Activated T-helper 1 cell treated with anti-CD3 and anti-CD28 coated beads, Interleukin-2, amount 50 U/mL, for 16 hours (primary cell): ENCODE measurements at places on chromosomes 3 and 15.

DNA sequence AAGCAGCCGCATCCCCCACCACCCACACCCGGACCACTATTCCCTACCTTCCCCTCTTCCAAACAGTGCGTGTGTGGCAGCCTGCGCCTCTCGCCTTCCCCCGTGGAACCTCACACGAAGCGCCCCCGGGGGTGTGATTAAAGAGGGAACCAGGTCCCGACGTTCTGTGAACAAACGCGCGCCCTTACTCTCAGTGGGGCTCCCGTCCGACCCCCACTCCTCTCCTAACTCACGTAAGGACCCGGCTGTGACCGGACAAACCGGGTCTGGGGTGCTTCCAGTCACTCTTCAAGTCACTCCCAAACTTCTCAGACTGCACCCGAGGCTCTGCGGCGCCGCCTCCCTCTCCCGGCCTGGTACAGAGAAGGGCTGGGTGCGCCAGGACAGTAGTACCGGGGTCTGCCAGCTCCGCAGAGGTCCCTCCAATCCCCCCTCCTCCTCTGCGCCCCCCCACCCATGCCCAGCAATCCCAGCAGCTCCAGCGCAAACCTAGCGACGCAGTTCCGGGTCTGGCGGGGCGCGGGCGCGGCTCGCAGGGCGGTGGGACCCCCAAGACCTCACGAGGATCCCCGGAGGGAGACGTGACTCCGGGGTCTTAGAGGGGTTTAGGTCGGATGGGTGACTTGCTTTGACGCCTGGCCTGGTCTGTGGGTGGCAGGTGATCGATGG lies 574 bp downstream of the DUOXA1 start:
- DNase-seq: no peak

DNA sequence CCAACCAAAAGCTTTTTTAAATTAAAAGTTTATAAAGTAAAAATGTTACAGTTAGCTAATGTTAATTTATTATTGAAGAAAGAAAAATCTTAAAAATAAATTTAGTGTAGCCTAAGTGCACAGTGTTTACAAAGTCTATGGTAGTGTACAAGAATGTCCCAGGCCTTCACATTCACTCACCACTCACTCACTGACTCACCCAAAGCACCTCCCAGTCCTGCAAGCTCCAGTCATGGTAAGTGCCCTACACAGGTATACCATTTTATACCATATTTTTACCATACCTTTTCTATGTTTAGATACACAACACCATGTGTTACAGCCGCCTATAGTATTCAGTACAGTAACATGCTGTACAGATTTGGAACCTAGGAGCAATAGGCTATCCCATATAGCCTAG lies 29.1 kb downstream of the SSR3 start:
- DNase-seq: no peak

DNA sequence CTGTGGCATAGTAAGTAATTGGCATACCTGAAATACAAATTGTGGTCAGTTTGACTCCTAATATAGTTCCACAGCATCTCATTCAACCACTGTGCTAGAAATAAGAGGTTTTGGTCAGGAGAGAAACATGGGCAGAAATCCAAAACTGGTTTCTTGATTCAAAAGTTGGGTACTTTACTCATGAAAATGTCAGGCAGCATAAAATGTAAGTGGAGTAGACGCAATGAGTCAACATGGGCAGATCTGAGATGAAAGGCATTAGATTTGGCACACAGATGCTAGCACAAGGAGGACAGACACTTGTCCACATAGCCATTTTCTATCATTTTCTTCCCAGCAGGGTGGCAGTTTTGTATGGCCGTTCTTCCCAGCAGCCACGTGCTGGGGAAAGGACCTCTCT lies 255.8 kb upstream of the CDIN1 start:
- DNase-seq: no peak

GRCh38 chr3:190325923-190326322 lies 3.7 kb upstream of the CLDN1 start:
- DNase-seq: no peak

GRCh38 chr15:70459312-70459711 lies 304.0 kb downstream of the UACA start:
- no peak for DNase-seq

DNA sequence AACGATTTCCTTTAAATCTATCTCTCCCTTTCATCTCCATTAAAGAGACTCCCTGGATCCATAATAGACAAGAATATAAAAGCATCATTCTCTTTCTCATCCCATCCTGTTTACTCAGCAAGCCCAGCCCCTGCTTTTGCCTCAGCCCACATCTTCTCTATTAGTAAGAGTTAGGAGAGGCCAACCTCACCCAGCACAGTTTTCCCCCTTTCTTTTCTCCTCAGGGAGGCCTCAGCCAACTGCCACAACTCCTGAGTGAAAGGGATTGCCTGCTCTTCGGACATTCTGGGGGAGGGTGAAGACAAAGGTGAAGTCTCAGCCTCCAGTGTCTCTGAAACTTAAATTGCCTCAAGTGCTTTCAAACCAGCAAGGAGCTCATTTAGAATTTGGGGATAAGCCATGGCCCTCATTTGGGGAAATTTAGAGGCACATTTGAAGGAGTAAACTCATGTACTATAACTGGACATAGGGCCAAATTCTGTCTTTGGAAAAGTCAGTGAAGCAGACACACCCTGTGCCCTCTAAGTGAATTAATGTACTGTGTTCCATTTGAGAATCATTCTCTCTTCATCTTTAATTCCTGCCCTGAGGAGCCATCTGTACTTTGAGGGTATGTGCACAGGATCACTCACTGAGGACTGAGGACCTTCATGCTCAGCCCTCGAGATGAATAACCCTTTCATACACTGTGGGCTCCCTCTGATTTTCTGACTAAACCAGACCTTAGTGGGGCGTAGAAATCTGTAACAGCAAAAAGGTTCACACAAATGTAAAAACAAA lies 82.5 kb downstream of the SOX2 start:
- no peak for DNase-seq

DNA sequence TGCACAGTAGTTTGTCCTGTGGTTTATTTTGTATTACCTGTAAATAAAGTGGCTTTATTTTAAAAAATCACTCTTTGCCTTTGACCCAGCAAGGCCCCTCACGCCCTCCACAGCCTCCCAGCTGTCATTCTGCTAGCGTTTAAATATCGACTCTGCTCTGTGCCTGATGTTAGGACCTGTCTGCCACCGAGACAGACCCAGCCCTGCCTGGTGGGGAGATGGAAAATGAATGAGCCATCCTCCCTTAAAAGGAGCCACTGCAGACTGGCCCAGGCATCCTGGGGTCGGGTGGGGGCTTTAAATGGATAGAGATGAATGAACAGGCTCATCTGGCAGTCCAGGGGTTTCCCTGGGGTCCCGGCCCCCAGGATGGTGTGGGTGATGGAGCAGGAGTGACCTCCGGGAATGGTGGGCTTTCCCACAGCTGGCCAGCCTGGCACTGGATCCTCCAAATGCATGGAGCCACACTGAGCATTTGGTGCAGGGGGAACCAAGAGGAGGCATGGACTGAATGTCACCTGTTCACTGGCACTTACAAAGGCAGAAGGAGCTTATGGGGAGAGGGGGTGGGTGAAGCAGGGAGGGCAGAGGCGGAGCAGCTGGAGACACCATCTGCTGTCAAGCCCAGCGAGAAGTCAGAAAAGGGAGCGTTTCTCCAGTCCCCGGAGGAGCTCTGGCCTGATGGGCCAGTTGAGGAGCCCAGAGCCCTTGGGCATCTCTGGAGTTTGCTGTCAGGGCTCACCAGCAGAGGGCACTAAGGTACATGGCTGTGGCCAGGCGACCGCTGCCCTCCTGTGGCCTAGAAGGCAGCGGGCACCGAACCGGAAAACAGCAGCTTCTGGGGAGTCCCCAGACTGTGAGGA lies 11.9 kb downstream of the GRM2 start:
- no peak for DNase-seq

- DNase-seq: no peak
Observed at GRCh38 chr3:121473001-121473400, 72.8 kb downstream of the POLQ start.

DNA sequence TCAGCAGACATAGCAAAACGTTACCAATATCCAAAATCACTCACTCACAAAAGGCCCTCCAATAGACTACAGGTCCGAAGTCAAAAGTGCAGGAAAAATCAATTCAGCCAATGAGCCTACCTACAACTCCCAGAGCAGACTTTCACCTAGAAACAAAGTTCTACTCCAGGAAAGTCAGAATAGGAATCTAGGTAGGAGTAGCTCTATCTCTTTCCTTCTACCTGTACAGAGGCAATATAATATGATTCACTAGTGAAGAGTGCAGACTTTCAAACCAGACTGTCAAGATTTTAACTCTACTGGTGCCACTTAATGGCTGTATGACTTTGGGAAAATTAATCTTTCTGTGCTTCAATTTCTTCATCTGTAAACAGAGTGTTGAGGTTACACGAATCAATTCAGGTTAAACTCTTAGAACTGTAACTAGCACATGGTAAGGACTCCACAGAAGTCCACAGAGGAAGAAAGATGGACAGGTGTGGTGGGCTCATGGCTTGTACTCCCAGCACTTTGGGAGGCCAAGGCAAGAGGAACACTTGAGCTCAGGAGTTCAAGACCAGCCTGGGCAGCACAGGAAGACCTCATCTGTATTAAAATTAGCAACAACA lies 9.4 kb downstream of the DCUN1D1 start:
- no peak for DNase-seq

- no peak for DNase-seq
Observed at GRCh38 chr3:31892916-31893573, 88.0 kb downstream of the OSBPL10 start.

GRCh38 chr3:126084768-126085180 lies 850 bp upstream of the SLC41A3 start:
- no peak for DNase-seq

- DNase-seq: no peak
Observed at GRCh38 chr3:30141178-30141581, 465.2 kb upstream of the TGFBR2 start.

GRCh38 chr3:131427226-131427625 lies 45.7 kb downstream of the NUDT16 start:
- DNase-seq: no peak

- no peak for DNase-seq
Observed at GRCh38 chr3:15223685-15224572, 17.9 kb downstream of the CAPN7 start.

DNA sequence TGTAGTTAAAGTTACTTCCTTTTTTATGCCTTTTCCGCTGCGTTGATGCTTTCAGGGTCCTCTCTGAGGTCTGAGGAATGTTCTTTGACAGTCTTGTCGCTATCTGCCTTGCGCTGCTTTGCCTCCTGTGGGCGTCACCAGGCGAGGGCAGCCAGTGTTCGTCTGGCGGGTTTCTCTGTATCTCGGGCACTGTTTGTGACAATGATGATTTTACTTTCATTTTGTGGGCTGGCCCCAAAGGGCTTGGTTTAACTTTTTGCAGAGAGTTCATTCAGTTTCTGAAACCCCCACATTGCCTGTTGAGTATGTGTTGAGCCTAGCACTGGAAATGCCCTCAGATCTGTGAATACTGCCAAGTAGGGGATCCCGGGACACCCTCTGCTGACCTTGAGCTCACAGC lies 24.6 kb upstream of the SACM1L start:
- peak; percentile 54 for DNase-seq
